ENCODE measurements at places on chromosomes 11 and 22. TPM values are rescaled to one million over a fixed set of nuclear protein-coding genes. Genes with fewer than 3 reads are reported as not detected.

DNA sequence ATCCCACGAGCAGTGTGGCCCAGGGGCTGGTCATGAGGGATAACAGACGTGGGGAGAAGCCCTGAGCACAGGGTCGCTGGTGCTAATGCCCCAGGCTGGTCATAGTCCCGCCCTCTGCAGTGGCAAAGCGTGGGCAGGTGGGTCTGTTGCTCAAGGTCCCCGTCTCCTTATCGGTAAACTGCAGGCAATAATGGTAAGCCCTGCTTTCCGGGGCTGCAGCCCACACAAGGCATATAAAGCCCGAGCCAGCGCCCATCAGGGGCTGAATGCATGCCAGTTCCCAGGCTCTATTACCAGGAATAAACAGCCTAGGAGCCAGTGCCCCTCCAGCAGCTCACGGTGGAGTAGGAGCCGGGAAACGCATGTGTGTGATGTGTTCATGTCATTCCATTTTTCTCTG lies 261.0 kb downstream of the BRD1 start:
- peak; percentile 23 for DNase-seq

GRCh38 chr11:73225851-73226250 lies 7.8 kb downstream of the P2RY2 start:
- peak; percentile 26 for DNase-seq

GRCh38 chr11:118608360-118609227 lies 1.2 kb downstream of the PHLDB1 start:
- peak; percentile 87 for DNase-seq

DNA sequence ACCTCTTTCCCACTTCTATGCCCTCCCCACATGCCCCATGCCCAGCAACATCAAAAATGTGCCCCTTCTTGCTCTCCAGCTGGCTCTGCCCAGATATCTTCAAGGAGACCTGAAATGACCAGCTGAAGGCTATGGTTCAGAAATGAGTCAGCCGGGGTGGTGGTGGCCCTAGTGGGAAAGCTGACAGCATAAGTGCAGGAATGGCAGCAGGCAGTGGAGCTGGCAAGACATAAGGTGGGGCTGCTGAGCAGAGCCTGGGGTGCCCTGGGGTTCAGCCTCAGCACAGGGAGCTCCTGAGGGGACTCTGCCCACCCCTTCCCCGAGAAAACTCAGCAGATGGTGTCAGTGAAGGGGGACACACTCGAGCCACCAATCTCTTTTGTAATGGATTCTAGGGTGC lies 593.4 kb downstream of the BUD13 start:
- no peak for DNase-seq

- DNase-seq: no peak
Observed at GRCh38 chr22:49006207-49007012, 821.3 kb downstream of the BRD1 start.

DNA sequence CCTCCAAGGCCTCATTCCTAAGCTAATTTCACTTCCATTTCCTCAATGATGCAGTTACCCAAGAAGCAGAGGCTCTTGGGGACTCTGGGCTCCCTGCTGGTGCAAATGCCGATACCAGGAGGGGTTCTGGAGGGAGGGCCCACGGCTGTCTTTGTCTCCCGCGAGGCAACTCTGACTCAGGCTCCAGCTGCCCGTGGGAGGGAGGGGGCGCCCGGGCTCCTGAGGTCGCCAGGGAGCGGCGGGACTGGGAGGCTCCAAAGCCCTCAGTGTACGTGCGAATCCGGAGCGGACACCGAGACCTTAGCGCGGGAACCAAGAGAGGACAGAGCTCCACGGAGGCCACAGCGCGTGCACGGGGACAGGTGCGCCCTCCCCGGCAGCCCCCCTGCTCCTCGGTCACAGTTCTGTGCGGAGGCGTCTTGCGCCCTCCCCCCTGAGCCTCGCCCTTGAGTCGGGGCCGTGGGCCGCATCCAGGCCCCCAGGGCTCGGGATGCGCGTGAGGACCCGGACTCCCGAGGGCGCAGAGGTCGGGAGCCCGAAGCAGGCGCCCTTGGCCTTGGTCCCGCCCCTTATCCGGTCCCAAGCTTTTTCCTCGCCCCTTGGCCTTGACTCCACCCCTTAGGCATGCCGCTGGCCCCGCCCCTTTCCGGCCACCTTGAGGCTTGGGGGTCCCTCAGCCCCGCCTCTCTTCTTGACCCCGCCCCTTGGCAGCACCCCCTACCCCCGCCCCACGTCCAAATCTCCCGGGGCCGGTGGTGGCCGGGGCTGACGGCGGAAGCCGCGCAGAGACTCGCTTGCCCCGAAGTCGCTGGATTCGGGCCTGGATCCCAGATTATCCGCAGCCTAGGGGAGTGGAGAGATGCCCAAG lies 4.7 kb upstream of the SHISA8 start:
- DNase-seq: peak; percentile 78

- DNase-seq: no peak
Observed at GRCh38 chr11:126140926-126141280, 70.5 kb downstream of the RPUSD4 start.

DNA sequence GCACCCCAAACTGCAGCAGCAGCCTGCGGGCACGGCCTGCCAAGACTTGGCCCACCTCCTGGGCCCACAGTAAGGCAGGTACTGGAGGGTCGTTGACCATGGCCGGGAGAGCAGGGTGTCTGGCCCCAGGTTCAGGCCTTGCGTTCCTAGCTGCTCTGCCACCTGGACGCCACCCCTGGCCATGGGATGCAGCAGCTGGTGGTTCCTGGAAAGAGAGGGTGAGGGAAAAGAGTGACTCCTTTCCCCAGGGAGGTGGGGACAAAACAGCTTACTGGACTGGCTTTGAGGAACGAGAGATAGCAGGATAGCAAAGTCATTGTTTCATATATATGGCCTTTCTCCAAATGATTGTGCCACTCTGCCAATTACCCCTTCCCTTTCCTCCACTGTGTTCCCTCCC lies 1.8 kb downstream of the BSCL2 start:
- DNase-seq: no peak

DNA sequence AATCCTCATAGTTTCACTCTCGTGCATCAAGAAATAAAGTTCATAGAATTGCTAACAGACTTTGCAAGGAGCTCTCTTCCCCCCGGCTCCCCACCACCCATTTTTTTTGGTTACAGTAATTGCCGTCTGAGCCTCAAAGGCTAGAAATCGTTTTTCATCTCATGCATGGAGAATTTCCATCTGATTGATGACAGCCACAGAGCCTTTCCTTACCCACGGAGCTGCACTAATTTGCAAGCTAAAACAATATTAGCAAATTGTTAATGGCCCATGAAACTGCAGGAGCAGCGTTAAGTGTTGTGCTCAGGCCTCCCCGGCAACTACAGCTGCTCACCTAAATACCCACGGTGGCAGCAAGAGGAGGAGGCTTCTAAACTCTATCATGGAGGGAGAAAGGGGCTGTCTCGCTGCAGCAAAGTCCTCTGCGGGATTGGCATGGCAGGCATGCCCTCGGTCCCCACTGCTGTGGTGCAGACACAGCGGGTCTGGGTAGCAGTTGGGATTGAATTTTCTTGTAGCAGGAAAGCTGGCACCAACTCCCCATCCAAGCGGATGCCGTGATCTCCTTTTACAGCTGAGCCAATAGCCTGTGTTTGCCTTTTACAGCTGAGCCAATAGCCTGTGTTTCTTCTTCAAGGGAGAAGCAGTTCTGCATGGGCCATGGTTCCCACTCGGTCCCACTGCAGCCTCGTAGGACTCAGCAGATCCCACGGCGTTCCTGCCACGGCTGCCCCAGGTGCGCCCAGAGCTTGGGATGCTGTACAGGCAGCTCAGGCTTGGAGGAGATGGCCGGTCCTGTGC lies 412.3 kb downstream of the BRD1 start:
- DNase-seq: no peak

DNA sequence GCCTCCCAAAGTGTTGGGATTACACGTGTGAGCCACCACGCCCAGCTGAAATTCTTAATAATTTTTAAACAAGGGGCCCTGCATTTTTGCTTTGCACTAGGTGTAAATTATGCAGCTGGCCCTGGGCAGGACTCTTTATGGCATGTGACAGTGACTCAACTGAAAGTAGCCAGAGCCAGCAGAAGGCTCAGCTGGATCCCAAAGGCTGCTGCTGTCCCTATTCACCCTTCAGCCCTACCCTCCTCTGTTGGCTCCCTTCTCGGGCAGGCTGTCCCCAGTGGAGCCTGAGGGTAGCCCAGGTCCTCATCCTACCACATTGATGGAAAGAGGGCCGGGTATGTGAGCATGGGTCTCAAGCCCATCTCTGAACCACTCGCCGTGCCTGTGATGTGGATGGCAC lies 45.6 kb downstream of the CD82 start:
- DNase-seq: no peak

GRCh38 chr11:47394322-47395222 lies 13.8 kb upstream of the SLC39A13 start:
- peak; percentile 53 for DNase-seq

- peak; percentile 65 for DNase-seq
Observed at GRCh38 chr11:10858439-10859325, 829 bp upstream of the ZBED5 start.

DNA sequence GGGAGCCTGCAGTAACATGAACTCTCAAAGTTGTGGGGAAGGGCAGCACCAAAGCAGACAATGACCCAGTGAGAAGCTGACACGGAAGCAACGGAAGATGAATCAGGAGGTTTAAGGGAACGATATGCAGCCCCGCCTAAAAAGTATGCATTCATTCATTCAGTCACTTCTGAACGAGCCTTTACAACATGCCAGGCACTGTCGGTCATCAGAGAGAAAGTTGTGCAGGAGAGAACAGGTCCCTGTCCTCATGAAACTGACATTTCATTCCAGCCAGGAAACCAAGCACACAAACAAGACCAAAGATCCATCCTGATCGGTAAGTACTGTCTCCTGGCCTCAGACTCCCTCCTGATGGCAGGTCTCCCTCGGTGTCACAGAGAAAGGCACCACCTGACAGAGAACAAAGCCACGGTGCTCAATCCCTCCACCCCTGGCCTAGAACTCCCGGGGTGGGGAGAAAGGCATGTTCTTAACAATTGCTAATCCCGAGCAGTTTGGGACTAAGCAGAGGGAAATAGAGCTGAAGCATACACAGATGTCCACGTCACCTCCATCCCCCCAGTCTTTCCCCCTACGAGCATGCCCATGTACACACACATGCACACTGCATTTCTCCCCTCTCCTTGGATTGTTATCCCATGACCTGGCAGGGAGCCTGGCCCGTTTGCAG lies 49.3 kb downstream of the LRFN4 start:
- no peak for DNase-seq

DNA sequence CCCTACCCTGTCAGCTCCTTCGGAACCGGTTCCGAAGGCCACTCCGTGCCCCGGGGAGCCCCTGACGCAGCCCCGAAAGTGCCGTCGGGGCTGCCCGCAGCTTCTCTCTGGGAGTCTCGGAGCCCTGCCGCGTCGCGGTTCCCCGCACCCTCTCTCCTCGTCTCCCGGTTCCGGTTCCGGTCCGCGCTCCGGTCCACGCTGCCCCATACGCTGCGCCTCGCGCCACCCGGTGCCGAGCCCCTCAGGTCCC lies 618 bp downstream of the MTA2 start:
- DNase-seq: no peak

DNA sequence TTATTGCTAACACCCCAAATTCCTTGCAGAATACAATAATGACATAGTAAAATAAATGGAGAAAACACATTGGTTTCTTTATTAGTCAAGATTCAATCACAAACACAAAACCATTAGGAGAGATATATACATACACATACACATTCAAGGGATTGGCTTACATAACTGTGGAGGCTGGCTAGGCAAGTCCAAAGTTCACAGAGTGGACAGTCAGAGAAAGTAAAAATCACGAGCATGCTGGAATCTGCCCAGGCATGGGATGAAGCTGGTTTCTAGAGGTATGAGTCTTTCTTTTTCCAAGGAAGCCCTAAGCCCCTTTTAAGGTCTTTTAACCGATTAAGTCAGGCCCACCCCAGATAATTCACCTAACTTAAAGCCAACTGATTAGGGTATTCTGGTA lies 13.6 kb upstream of the OR56B1 start:
- DNase-seq: no peak

GRCh38 chr11:131408025-131408640 lies 37.7 kb downstream of the NTM start:
- DNase-seq: no peak

- no peak for DNase-seq
Observed at GRCh38 chr11:75655605-75656004, 13.2 kb downstream of the MAP6 start.

The CYTH4 gene
- polyA plus RNA-seq: 0.76 TPM

The UCP2 gene
- polyA plus RNA-seq: 11.8 TPM

The MOGAT2 gene
- 0.19 TPM for polyA plus RNA-seq

The TH gene
- polyA plus RNA-seq: not detected

The FGF3 gene
- polyA plus RNA-seq: not detected

The TSPAN32 gene
- polyA plus RNA-seq: 0.04 TPM

The ACTN3 gene
- 531 TPM for polyA plus RNA-seq

The GGTLC3 gene
- polyA plus RNA-seq: not detected

The GAL gene
- polyA plus RNA-seq: not detected
